ENCODE measurements at places on chromosomes 3 and 15. TPM values are rescaled to one million over a fixed set of nuclear protein-coding genes. Genes with fewer than 3 reads are reported as not detected.

Gene UROC1
- total RNA-seq: not detected

Gene SEMA3G
- 2.5 TPM for total RNA-seq

DNA sequence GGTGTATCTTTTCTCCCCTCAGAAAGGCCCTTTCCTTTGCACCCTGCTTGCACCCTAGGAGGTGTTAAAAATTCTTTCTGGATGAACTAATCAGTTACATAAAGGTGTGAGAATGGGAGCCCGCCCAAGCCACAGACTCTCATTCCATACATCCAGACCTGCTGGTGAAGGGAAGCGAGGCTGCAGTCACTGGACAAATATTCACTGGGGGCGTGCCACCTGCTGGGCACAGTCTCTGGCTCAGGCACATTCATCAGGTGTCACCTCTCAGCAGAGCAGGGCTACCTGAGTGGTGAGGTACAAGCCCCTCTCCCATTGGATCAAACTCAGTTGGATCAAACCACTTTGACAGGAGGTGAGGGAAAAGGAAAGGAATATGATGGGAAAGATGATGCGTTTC, 52.0 kb downstream of the NTRK3 start:
- DNase-seq: no peak

GRCh38 chr3:159252772-159253384, 451.0 kb downstream of the MFSD1 start:
- DNase-seq: peak; percentile 66

DNA sequence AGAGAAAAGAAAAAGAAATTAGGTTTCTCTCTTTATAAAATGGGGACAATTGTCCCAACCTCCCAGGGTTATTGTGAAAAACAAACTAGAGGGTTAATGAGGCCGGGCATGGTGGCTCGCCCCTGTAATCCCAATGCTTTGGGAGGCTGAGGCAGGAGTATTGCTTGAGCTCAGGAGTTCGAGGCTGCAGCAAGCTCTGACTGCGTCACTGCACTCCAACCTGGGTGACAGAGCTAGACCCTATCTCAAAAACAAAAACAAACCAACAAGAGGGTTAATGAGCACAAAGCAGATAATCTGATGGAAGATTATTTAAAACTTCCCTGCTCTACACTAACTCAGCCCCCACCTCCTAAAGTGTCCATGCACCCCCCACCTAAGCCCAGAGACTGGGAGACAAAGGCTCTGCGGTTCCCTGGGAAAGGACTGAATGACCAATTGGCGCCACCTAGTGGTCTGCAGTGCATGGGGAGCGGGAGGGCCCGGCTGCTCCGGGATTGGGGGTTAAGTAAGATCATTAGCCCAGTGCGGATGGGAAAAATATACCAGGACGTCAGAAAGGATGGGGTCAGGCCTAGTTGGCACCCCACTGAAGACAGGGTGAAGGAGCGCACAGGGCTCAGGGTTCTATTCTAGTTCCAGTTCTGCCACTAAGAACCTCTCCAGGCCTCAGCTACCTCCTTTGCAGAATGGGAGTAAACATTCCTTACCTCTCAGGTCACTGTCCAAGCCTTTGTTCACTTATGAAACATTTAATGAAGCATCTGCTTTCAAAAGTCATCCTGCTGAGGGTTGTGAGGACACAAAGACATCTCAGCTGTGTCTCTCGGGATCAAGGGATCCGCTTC, 15.6 kb downstream of the PIF1 start:
- peak; percentile 97 for DNase-seq

- no peak for DNase-seq
Measured at GRCh38 chr3:138694287-138695007, 85.9 kb downstream of the FAIM start.

Gene AP3B2
- total RNA-seq: 19.2 TPM

- DNase-seq: no peak
Measured at GRCh38 chr3:181330821-181331563, 341.5 kb upstream of the DNAJC19 start.

Gene MINDY4B
- total RNA-seq: not detected

Gene ROPN1
- total RNA-seq: 0.27 TPM

DNA sequence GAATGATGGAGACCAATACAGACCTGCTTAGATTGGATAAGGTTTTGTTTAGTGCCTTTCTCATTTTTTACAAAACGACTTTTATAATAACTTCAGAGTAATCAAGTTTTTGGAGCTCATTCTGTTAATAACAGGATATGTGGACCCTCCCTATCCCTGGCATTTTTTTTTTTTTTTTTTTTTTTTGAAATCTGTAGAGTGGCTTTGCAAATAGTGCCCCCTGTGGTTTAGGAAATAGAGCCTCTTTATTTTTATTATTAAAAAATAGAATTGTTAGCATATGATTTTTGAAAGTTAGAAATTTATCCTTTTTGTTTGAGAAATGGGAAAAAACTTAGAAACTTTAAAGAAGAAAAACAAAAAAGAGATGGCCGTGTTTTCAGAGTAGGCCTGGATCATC, 11.4 kb downstream of the SKIL start:
- DNase-seq: no peak

DNA sequence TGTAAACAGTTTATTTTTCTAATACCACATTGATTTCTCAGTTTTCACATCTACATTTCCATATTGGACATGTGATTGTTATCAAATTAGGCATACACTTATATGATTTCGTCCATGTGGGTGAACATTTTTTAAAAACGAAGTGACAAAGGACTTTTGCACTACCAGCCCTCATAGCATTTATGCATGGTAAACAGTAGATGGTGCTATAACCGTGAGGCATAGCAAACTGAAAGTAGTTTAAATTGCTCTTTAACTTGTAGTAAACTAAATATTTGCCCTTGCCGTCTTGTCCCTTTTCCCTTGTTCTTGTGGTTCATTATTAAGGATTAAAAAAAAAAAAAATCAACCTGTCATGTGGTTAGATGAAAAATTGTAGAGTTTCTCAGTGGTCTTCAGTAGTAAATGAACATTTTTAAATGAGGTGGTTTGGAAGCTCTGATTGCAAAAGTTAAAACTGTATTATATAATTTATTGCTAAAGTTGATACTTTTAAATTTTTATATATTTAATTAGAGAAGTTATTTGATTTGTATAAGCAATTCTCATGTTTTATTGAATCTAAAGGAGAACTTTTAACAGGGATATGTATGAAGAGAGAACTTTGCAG, 24.0 kb downstream of the STX19 start:
- DNase-seq: peak; percentile 61

Gene FAM43A
- 3.3 TPM for total RNA-seq

Gene ATP2C1
- total RNA-seq: 81.9 TPM

Gene FBXW12
- total RNA-seq: not detected

DNA sequence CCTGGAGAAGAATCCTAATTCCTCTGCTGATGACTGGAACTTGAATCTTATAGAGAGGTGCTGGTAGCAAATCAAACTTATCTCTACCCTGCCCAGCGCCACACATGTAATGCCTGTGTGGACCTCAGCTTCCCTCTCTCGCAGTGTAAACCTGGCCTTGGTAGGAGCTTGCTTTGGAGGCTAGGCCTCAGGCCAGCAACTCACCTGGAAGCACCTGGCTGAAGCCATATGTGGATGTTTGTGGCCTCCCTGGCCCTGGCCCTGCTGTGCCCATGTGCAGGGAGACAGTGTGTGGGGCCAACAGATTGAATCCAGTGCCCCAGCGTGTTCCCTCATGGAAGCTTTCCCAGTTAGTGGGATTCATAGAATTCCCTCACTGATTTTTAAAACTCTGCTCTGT, 8.4 kb downstream of the TTC21A start:
- no peak for DNase-seq

Gene BDH1
- total RNA-seq: 11.2 TPM

- DNase-seq: no peak
Measured at GRCh38 chr3:194119831-194120590, 15.9 kb upstream of the HES1 start.

All from GM23338 (cell line).